ENCODE measurements at places on chromosomes 5 and 9. TPM values are rescaled to one million over a fixed set of nuclear protein-coding genes. Genes with fewer than 3 reads are reported as not detected.

Gene EQTN
- total RNA-seq = not detected

Gene SCGB3A1
- not detected for total RNA-seq

Gene FBP2
- not detected for total RNA-seq

Gene SCGB3A2
- total RNA-seq = not detected

Gene C6
- not detected for total RNA-seq

- no peak for DNase-seq
Observed at GRCh38 chr9:78301466-78301865, 4.5 kb downstream of the PSAT1 start.

DNA sequence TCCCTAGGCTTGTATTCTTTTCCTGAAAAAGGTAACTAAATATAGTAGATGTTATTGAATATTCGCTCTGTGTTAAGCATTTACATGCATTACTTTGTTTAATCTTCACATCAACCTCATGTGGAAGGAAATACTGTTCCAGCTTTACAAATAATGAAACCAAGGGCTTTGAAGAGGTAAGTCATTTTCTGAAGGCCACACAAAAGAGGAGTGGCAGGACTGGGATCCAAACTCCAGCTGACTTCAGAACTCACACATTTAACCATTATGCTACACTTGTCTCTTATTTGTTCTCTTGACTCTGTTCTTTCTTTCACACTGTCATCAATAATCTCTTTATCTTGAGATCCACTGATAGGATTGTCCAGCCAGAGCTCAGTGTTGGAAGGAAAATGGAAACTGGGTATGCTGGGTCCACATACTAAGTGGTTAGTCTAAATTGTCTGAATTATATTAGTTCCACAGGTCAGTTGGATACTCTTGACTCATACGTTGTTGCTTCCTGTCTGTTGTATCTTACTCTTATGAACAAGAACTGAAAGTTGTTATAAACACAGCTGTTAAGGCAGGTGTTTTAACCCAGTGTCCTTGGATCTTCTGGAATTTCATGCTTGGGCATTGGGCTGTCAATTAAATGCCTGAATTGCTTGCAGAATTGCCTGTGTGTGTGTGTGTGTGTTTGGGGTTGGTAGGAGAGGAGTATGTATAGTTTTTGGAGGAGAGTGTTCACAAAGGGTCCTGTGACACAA, 65.6 kb downstream of the TLE4 start:
- DNase-seq = no peak

DNA sequence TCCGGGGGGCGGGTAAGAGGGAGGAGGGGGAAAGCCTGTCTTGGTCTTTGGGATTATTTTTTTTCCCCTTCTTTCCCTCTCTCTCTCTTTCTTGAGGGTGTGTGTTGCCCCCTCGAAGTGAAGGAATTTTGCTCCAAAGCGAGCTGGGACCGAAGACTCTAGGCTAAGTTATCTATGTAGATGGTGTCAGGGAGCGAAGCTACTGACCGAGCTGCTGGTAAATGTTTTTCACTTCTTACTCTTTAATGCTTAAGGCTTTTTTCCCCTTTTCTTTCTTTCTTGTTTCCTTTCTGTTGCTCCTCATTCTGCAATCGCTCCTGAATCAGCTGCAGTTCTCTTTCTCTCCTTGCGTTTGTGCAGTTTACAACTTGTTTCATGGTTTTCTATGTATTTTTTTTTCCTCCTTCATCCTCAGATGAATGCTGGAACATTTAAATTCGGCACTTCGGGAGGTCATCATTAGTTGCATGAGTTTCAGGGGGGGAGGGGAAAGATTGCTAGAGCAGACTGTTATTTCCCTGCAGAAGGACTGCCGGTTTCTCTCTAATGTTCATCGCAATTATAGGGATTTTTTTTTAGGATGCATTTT, 1312.0 kb upstream of the WWC1 start:
- DNase-seq = no peak

- DNase-seq = no peak
Observed at GRCh38 chr5:160363660-160364395, 6.6 kb downstream of the C1QTNF2 start.

DNA sequence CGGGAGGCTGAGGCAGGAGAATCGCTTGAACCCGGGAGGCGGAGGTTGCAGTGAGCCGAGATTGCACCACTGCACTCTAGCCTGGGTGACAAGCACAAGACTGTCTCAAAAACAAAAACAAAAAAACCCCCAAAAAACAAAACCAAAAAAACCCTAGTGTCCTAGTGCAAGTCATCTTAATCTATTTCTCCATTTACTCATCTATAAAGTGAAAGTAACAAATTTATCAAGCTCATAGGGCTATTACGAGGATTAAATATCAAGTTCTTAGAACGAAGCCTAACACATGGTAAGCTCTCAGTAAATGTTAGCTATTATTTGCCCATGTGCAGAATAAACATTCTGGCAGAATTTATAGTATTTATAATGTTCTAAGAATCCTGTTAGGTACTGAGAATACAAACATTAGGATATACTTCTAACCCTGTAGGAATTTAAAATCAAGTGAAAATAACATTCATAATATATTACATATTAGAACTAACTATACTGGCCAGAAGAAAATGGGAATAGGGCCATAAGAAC, 45.0 kb downstream of the GOLPH3 start:
- no peak for DNase-seq

GRCh38 chr5:179699616-179700237, 960 bp downstream of the CANX start:
- peak; percentile 27 for DNase-seq

DNA sequence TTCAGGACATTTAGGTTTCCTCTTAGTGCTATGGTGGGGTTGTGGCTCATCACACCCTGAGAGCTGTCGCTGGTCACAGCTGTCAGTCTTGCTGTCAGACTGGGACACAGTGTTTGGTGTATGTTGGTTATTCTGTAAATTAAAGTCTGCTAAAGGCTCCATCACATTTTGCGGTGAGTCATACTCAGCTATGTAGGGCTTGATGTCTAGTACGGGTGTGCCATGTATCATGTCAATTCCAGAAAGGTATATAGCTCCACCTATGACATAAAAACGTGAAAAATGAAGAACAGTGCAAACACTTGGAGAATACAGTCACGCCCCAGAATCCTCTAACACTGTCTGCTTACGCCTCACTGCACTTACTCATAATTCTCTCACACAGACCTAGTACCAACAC, 11.9 kb downstream of the TRMO start:
- no peak for DNase-seq

DNA sequence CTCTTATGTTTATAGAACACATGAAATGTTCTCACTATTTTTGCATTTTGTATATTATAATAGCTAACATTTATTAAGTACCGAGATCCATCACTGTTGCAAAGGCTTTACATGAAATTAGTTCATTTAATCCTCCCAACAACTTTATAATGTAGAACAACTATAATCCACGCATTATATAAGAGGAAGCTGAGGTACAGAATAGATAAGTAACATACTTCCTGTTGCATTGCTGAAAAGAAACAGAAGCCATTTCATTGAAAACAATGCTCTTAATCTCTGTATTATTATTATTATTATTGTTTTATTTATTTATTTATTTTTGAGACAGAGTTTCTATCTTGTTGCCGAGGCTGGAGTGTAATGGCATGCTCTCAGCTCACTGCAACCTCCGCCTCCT, 7.9 kb upstream of the INSYN2B start:
- no peak for DNase-seq

All from activated T-helper 1 cell treated with anti-CD3 and anti-CD28 coated beads, Interleukin-12 subunit alpha, Interleukin-12 subunit beta, Interleukin-2, Interleukin-4 antibody, amounts not matched to agents 30 ng/mL and 10 ng/mL and 1 ng/mL, durations not matched to agents 14 hours and 24 hours and 36 hours (primary cell).